ENCODE measurements at places on chromosomes 2 and 18. TPM values are rescaled to one million over a fixed set of nuclear protein-coding genes. Genes with fewer than 3 reads are reported as not detected.

DNA sequence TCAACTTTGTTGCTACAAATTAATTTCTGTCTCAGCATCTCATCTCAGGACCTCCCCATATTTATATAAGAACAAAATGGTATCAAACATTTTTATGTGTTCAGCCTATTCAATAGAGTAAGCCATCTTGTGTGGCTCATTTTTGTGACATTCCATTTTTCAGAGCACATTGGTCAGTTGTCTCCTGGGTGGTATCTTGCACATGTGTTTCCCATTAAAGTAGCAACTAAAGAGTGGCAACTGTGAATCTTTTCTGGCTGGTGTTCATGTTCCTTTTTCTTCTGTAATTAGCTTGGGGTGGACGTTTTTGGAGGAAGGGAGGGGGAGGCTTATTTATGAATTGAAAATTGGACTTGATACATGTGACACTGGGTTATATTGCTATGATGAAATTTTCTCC, 45.4 kb upstream of the EFEMP1 start:
- DNase-seq: no peak

GRCh38 chr2:6089474-6089873, 397.3 kb downstream of the SOX11 start:
- no peak for DNase-seq

Gene CXCR4
- 32.6 TPM for total RNA-seq

Gene ASB18
- not detected for total RNA-seq

DNA sequence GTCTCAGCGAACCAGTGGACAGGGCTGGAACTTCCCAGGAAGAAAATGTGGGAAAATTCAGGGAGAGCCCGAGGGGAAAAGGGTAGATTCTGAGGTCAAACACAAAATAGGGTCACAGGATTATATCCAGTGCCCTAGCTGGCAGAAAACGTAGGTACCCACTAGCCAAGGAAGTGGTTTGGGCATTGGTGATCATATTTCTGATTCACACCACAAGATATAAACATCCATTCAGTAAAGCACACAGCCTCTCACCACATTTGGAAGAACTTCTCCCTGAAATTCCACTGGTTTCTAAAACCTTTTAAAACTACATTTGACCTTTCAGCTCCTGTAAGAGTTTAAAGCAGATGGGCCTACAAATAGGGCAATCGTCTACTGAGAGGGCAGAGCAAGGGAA, 186.9 kb downstream of the TTC32 start:
- no peak for DNase-seq

Gene SCYGR2
- not detected for total RNA-seq

GRCh38 chr2:229044581-229044980, 226.5 kb downstream of the PID1 start:
- DNase-seq: no peak

- DNase-seq: no peak
These were observed 162.3 kb upstream of the CCDC68 start for GRCh38 chr18:55121397-55122170.

DNA sequence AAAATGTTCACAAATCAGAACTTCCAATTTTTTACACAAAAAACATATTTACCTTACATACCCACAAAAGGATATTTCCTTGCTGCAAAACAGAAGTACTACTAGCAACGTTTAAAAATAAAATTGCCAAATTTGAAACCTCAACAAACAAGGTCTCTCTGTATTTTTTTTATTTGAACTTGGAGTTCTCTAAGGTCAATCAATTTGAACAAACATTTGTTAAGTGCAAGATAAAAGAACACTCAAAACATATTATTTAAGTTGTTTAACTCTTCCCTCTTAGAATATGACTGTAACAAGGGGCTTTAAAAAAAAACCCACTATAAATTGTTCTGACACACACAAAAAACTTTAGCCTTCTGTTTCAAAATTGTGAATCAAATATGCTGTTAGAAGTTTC, 29.6 kb downstream of the PNO1 start:
- DNase-seq: no peak

Gene ALLC
- not detected for total RNA-seq

DNA sequence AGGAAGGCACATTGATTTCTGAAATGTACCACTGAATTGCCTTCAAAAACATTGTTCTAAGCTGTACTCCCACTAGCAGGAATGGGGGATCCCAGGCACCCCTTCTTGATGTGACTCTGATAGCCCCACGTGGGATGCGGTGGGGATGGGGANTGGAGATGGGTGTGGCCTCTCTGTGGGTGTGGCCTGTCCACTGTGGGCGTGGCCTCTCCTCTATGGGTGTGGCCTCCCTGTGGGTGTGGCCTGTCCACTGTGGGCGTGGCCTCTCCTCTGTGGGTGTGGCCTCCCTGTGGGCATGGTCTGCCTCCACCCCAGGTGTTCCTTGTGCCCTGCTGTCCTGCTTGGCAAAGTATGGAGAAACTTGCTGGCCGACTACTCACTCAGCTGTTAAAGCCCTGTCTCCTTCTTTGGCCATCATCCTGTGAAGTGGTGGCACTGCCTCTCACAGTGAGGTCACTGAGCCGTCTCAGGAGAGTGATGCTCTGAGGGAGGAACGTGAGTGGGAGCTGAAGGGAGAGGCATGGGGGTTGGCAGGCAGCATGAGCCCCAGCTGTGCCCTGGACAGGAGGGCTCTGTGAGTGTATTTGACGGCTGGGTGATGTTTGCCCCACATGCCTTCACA, 6.7 kb upstream of the PARD6G start:
- no peak for DNase-seq

DNA sequence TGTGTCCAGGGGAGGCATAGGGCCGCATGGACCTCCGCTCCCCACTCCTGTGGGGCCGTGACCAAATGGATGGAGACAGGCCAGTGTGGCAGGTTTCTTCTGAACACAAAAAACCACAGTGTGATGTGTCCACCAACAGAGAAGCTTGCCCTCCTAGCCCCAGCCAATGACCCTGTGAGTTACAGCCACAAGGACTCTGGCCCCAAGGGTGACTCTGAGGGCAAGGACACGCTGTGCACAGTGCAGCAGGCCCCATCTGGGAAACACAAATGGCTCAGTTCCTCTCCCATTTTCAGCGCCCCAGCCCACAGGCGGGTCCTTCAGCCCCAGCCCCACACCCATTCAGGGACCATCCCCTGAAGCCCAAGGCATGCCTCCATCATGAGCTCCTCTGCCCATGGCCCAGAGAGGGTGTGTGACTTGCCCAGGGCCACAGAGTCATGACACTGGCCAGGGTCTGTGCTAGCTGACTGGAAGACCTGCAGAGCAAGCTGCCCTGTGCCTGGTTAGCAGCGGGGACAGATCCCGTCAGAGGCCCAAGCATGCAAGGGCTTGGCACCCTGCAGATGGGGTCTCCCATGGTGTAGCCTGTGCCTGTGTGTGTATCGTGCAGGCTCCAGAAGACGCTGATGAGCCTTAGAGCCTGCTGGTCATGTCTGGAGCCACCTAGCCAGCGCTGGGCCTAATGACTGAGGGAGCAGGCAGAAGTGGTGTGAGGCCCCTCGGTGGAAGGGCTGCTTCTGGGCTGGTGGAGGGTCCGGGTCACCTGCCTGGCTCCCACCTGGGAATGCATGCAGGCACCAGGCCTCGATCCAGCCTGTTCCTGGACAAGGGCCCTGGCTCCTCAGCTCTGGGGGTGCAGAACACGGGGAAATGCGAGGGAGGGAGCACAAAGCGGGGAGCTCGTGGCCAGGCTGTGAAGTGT, 47.7 kb downstream of the HS6ST1 start:
- no peak for DNase-seq

DNA sequence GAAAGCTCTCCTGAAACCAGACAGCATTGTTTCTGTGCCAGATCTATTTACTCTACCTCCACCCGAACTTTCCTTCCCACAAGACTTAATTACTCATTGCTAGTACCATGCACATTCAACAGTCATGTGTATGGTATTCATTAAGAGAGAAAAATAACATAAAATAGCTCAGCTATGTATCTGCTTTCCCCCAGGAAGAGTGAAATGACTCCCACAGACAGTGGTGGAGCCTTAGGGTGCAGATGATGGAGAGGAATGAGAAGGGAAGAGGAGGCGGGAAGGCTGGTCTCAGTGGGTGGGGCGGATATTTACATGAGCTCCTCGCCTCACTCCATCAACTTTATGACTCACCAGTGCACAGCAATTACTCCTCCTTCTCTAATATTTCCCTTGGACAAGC, 724.5 kb downstream of the EPHA4 start:
- DNase-seq: no peak

GRCh38 chr2:112110966-112111365, 27.2 kb upstream of the FBLN7 start:
- DNase-seq: no peak

DNA sequence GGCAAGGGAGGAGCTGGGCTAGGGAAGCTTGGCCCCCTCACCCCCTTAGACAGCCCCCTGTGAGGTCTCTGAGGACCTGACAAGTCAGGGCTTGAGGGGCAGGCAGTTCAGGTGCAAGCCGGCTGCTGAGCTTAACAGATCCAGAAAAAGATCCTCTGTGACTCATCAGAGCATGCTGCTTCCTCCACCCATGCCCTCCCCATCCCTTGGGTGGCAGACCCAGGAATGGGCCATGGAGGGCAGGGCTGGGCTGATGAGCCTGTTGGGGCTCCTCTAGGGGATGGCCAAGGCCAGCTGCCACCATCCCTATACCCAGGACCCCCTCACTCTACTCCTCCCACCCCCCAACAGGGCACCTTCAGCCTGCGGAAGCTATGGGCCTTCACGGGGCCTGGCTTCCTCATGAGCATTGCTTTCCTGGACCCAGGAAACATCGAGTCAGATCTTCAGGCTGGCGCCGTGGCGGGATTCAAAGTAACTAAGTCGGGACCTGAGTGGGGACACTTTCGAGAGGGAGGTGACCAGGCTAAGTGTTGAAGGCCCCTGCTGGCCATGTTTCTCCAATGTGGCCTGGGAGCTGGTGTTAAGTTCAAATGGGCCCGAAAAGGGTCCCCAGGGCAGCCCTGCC, 1.9 kb downstream of the SLC11A1 start:
- DNase-seq: no peak

GRCh38 chr18:37362158-37362890, 203.3 kb downstream of the CELF4 start:
- DNase-seq: no peak

DNA sequence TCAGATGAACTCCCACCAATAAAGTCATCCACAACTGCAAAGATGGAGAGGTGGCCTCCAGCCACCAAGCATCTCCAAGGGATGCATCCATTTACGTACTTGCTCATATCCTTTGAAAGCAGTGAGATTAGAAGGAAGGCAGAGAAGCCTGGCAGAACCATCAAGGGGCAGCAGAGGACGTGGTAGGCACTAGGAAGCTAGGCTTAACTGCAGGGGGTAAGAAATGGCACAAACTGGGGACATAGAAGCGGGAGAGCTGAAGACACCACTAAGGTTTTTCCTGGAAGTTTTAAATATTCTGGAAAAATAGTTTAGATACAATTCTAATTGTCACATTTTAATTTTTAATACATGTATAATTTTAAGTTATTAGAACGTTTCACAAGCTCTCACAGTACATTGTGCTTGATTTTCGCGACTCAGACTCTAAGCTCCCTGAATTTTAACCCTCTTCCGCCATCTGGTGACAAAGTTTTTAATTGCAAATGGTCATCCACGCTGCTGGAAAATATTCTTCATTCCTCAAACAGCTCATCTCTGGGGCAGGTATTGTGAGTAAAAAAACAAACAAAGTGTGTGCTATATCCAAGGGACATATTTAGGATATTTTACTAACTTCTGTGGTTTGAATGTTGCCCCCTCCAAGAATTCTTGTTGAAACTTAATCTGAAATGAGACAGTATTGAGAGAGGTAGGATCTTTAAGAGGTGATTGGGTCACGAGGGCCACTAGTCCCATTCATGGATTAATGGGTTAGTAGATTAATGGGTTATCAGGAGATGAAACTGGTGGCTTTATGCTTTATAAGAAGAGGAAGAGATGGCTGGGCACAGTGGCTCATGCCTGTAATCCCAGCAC, 1.6 kb upstream of the PSTPIP2 start:
- DNase-seq: peak; percentile 67

GRCh38 chr2:53460937-53461336, 306.7 kb upstream of the CHAC2 start:
- DNase-seq: no peak

Gene NT5C1B
- total RNA-seq: not detected

Gene EFR3B
- 21.2 TPM for total RNA-seq

Gene SERPINB11
- not detected for total RNA-seq

DNA sequence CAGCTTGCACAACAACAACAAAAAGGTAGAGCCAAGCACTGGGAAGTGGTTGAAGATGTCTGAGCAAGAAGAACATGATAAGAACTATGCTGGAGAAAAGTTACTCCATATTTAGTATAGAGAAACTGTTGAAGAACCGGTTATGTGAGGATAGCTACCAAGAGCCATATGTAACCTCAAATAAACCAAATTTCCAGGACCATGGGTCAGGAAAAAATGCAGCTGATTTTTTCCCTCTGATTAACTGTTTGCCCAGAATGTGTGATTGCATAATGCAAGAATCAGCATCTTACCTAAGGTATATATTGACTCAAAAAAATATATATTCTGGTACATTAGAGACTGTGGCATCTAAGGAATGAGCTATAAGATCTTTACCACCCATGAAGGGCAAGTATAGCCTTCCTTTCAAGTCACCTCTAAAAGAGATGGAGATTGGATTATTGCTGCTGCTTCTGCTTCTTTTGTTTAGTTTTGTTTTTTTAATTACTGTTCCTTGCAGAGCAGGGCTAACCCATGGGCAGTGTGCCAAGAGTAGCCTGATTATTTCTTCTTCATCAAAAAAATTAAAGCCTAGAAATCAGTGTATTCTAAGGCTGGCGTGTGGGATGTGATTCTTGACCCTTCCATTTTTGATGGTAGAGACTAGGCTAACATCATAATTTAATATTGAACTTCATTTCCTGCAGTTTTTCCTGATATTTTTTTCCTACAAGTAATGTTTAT, 76.9 kb upstream of the MAP3K20 start:
- DNase-seq: no peak

DNA sequence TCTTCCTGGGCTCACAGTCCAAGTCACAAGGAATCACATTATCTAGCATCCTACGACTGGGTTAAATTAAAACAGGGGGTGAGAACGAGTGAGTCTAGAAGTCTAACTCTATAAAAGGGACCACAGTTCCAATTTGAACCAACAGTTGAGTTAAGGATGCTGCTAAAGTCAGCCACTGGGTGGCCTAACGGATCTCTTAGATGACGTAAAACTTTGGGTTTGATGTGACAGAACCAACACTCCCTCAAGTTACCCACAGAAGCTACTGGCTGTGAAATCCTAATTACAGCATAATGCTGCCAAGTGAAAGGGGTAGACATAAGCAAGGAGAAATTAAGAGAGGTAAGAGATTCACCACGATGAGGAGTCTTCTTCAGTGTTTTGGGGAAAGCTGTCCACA, 32.7 kb upstream of the RUFY4 start:
- DNase-seq: no peak

- no peak for DNase-seq
These were observed 187.1 kb downstream of the MYCN start for GRCh38 chr2:16127276-16127940.

Gene LCT
- total RNA-seq: 0.03 TPM

GRCh38 chr2:197191940-197192322, 118.6 kb downstream of the ANKRD44 start:
- DNase-seq: no peak

DNA sequence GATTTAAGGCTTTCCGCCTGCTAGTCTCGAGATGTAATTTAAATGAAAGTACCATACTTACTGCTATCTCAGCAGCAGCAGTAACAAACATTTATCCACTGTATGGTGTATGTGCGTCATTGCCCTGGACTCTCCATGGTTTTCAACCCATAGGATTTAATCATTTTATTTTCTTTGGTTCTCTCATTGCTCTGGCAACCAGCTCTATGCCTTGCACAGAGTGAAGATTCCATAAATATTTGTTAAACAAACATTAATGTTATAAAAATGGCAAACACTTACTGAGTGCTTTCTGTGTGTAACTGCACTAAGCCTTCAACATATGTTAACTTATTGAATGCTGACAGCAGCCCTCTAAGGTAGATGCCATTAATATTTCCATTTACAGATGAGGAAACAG, 1.3 kb upstream of the LMAN1 start:
- no peak for DNase-seq
